NCI-H460 (cell line): ENCODE measurements at places on chromosomes 13 and 19. TPM values are rescaled to one million over a fixed set of nuclear protein-coding genes. Genes with fewer than 3 reads are reported as not detected.

DNA sequence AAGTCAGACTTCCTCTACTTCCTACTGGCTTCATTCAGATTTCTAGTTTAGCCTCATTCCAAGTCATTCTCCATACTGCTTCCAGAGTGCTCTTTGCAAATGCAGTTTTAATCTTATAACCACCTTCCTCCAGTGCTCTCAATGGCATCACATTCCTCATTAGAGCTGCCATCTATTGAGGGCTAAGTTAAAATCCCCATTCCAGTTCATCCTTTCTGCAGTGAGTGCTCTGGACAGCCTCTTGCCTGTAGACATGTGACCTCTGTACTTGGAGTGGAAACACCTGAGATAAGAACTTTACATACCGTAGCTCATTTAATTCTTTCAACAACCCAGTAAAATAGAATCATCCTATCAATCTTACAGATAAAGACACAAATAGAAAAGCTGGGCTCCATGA lies 57.9 kb upstream of the MAB21L1 start:
- DNase-seq: no peak

DNA sequence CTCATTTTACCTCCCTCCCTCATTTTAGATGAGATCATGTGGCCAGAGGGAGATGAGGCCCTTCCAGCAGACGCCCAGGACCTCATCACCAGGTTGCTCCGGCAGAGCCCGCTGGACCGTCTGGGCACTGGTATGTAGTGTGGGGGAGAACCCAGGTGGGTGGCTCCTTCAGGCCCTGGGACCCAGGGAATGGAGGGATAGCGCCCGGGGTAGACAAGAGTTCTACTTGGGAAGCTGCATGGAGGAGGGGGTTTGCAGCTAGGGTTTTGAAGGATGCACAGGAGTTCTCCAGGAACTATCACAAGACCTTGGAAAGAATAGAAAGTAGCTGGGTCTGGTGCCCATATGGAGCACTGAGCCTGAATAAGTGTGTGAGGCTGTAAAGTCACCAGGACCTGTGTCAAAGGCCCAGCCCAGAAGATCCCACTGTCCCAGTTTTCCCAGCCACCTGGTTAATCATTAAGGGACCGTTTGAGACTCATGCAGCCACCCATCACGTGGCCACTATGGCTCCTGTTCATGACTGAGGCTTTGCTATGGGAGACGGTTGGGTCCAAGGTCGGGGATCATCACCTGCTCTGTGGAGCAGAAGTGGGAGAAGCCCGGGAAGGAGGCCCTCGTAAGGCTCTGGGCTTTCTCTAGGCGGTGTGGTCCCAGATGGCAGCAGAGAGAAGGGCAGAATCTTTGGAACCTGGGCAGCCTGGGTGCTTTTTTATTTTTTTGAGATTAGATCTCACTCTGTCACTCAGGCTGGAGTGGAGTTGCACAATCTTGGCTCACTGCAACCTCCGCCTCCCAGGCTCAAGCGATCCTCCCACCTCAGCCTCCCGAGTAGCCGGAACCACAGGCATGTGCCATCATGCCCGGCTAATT lies 17.0 kb upstream of the PIK3R2 start:
- no peak for DNase-seq

GRCh38 chr19:51398096-51398704 lies 7.8 kb upstream of the C19orf84 start:
- no peak for DNase-seq

DNA sequence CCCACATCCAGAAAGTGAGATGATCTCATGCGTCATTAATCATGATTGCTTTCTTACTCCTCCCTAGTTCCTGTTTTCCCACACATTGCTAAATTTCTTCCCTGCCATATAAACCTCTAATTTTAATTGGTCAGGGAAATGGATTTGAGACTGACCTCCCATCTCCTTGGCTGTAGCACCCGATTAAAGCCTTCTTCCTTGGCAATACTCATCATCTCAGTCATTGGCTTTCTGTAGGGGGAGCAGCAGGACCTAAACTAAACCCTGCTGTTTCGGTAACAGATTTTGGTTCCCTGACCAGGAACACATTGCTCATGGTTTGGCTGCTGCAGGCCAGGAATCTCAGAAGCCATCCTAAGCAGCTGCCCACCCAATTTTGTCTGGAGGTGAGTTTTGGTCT lies 61.7 kb downstream of the SPRYD7 start:
- DNase-seq: no peak

GRCh38 chr13:26186995-26187394 lies 35.1 kb downstream of the RNF6 start:
- DNase-seq: no peak

DNA sequence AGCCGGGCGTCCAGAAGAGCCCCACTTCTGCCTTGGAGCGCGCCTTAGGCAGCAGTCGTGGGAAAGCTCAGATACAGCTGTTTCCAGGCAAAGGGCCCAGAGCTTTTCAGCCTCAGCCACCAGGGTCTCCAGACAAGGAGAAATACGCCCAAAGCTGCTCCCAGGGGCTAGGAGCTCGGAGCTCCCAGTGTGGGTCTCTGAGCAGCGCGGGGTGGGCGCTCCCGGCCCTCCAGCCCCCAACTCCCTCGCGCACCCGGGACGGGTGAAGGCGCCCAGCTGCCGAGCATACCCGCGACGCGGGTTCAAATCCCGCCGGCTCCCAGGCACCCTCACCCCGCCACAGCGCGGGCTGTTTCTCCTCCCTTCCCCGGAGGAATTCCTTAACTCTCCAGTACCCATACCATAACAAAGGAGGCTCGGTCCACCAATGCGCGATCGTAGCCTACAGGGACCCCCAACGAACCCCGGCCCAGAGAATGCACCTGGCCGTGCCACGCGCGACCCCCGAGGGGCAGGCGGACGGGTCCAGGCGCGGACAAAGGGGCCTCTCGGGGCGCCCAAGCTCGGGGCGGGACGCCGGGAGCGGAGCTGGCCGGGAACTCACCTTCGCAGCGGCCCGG lies 507 bp downstream of the COL4A1 start:
- DNase-seq: no peak

GRCh38 chr19:12952488-12953137 lies 4.4 kb downstream of the GADD45GIP1 start:
- no peak for DNase-seq

GRCh38 chr13:25046274-25046984 lies 49.5 kb upstream of the PABPC3 start:
- DNase-seq: no peak

The CSNK1G2 gene
- total RNA-seq: 34.0 and 38.9 TPM in 2 replicates

The OR7A5 gene
- total RNA-seq: not detected in 2 replicates
